ENCODE measurements at places on chromosomes 5 and 9.

DNA sequence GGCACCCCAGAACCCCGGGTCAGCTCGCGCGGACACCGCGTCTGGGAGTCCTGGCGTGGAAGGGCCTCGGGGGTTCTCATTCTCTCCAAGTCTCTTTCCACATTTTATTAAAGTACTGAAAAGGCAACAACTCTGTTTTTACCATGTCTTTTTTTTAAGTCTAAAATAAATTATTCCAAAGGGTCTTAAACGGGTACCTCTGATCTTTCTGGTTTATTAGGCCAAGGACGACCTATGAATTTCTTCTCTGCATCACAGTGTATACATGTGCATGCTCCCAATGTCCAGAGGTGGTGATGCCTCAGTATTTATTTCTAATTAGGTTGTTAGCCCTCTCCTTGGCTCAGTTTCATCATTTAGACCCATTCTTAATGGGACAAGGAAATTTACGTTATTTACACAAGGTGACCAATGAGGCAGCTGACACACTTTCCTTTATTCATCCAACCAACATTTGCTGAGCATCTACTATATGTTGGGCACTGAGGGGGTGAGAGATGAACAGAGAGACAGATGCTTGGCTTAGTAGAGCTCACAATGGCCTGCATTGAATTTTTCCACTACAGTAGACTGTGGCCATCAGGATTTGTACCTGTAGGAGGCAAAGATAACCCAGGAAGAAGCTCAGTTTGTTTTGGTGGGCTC, 7.6 kb upstream of the OTP start:
- no peak for DNase-seq

GRCh38 chr9:124365036-124365435, 50.2 kb downstream of the PSMB7 start:
- DNase-seq, result no peak

- DNase-seq, result no peak
These were observed 56.7 kb upstream of the FAM120AOS start for GRCh38 chr9:93510041-93510440.

DNA sequence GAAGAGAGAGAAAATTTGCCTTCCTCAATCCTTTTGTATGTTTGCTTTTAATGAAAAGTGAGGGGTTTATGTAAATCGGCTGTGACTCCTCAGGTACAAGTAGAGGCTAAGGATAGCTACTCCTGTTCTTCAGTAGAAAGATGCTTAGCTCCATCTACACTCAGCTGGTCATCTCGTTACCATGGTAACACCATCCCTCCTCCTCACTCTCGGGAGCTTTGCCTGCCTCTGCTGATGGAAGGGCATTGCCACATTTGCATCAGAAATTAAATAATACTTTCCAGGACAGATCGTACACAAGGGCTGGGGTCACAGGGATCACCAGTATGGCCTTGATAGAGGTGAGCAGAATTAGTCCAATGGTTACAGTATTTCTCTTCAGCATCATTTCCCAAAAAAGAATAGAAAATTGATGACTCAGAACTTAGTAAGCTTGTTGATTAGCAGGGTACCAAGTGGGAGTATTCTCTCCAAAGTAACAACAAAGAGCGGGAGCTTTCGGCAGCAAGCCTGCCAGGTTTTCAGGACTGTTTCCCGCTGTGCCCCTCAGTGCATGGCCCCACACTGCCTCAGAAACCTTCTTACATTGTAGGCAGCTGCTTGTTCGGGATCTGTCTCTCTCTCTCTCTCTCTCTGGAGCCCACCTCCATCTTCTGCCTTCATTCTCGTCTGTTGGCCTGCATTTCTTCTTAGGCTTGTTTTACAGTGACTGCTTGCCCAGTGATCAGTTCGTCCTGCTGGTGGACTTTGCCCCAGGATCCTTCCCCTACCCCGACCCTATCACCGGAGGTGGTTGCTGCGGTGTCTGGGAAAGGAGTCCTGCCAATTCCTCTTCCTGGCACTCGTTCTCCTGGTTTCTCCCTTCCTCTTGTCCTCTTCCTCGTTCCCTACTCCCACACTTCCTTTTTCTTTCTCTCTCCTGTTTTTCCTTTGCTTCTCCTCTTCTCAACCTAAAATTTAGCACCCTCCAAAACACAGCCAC, 51.9 kb upstream of the SNAPC3 start:
- no peak for DNase-seq

DNA sequence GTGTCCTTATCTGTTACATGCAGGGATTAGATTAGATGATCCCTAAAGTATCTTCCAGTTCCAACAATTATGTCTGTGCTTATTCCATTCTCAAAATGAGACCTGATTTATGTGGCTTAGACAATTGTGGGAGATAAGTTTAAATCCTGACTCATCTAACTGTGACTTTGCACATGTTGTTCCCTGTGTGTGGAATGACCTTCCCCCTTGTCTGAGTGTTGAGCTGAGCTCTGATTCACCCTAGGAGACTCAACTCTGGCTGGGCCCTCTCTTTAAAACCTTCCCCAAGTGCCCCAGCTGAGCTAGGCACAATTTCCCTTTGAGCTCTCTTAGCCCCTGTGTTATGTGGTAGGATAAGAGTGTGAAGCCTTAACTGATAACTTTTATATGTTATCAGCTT, 118.9 kb upstream of the ELL2 start:
- DNase-seq, result no peak

DNA sequence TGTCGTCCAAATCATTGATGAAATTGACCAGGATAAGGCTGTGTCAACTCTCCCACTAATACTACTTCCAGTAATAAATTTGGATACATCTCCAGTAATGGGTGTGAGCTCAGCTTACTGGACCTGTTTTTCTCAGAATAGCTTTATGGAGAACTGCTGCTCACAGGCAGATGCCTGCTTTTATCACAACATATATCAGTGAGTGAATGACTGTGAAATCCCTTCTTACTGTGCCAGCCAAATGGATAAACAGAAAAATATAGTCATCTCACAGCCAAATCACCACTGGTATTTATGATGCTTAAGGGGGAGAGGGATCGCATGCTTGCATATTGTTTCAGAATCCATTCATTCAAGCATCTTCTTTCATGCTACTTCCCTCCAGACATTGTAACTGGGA, 148.4 kb upstream of the PAPPA start:
- DNase-seq, result no peak

GRCh38 chr5:112668016-112668415, 69.7 kb upstream of the APC start:
- DNase-seq, result no peak

DNA sequence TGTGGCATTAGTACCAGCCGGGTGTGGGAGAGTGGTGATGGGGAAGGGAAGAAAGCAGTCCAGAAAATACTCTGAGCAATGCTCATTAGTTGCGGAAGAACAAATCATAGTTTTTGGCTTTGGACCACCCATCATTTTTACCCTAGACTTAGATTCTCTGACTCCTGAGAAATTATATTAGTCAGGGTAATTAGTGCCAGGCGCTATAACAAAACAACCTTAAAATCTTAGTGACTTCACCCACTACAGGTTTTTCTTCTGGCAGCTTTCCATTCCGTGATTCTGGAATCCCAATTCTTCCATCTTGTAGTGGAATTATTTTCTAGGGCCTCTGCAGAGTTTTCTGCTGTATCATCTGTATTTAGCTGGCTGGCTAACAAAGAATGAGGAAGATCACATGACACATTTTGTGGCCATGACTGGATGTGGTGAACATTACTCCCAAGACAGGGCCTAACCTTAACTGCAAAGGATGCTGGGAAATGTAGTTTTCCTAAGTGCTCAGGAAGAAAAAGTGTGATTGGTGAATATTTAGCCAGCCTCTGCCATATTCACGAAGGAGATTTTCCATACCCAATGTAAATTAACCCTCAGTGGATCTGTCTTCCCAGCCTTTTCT, 373.0 kb upstream of the MEF2C start:
- no peak for DNase-seq

GRCh38 chr5:153118018-153118417, 372.5 kb upstream of the GRIA1 start:
- DNase-seq, result no peak

GRCh38 chr9:34991607-34992375, 2.2 kb downstream of the DNAJB5 start:
- no peak for DNase-seq

GRCh38 chr5:178441486-178442270, 148.5 kb downstream of the COL23A1 start:
- peak; percentile 62 for DNase-seq

GRCh38 chr9:135716045-135716444, 14.1 kb downstream of the KCNT1 start:
- no peak for DNase-seq

DNA sequence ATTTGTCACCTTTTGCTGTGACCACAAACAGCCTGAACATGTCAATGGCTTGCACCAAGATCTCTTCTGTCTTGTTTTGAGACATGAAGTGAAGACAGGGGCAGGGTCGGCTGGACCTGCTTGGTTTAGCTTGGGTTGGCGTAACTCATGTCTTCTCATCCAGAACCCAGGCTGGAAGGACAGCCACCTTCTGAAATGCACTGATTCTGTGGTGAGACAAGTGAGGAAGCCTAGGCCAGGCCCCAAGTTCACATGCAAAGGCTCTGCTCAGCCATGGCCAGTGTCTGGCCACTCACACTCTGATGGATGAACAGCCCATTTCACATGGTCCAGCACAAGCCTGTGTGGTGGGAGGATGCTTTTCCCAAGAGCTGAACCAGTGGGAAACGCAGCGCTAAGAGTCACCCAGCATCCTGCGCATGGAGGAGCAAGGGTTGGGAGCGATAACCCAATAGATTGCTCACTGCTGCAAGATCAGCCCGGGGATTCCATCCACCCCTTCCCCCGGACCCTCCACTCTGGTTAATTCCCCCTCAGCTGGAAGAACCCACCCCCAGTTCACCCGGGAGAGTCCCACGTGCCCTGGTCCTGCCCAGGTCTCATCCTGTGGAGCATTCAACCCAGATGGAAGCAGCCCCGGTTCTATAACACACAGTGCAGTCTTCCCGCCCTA, 16.2 kb upstream of the MED10 start:
- DNase-seq, result peak; percentile 52

DNA sequence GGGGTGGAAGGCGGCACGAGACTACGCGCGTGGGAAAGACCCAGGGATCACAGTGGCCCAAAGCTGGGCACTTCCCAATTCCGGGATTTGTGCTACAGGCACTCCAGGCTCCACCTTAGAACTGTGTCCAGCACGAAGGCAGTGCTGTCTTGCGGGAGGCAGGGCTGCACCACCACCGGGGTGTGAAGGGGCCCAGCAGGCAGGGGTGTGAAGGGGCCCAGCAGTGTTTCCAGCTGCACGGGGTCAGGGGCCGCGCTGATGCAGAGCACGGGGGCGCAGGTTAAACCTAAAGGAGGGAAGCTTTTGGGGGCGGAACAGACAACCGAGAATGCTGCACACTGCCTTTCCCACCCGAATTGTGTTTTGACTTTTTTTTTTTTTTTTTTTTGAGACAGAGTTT, 1.1 kb upstream of the PDCD6 start:
- no peak for DNase-seq

GRCh38 chr9:19967216-19967887, 178.5 kb upstream of the SLC24A2 start:
- no peak for DNase-seq

- no peak for DNase-seq
These were observed 36.5 kb upstream of the TENT4A start for GRCh38 chr5:6676702-6677101.

DNA sequence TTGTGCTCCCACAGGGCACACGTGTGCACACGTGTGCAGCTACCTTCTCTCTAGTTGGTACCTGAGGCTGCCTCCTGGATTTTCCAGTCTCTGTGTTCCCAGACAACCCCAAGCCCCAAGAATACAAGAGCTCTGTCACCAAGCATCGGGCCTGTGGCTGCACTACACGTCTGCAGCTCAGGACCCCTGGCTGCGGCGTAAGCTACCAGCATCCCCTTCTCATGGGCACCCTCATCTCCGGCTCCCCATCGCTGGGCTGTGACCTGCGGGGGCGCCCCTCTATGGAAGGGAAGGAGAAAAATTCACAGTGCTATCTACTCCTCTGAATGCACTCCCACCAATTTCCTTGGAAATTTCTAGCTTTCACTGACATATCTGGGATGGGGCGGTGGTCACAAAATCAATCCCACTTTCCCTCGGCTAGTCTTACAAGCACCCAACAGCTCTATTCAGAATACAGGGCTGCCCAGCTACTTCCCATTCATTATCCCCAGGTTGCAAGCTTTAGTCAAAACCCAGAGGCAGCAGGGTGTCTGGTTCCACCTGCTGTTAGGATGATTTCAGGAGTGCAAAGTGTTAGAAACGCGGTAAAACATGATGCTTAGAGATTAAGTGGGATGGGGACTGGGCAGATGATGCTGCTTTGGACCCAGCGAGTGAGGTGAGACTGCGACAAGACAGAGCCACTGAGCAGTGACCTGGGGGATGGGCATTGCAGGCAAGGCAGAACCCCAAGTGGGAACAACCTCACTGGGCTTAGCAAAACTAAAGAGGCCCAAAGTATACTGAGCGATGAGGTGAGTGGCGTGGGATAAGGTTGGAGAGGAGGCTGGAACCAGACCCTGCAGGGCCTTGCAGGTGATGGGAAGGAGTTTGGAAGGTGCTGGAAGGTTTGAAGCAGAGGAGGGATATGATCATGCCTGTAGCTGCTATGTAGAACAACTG, 121.7 kb downstream of the KCNIP1 start:
- no peak for DNase-seq

GRCh38 chr9:27787891-27788290, 214.6 kb upstream of the C9orf72 start:
- DNase-seq, result no peak

DNA sequence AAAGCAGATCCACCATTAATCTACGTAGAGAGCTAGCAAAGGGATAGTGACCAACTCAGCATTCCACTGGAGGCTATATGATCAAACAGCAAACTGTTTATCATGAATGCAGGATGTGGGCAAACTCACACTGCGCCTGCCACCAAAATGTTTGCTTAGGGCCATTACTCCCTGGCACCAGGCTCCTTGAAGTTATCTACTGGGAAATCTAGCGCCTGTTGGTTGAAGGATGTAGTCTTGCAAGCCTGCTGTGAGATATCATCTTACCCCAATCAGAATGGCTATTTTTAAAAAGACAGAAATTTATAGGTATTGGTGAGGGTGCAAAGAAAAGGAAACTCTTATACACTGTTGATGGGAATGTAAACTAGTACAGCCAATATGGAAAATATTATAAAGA, 332.5 kb upstream of the RPS23 start:
- DNase-seq, result no peak

- peak; percentile 79 for DNase-seq
These were observed 48.7 kb upstream of the C5orf58 start for GRCh38 chr5:170183816-170184687.

DNA sequence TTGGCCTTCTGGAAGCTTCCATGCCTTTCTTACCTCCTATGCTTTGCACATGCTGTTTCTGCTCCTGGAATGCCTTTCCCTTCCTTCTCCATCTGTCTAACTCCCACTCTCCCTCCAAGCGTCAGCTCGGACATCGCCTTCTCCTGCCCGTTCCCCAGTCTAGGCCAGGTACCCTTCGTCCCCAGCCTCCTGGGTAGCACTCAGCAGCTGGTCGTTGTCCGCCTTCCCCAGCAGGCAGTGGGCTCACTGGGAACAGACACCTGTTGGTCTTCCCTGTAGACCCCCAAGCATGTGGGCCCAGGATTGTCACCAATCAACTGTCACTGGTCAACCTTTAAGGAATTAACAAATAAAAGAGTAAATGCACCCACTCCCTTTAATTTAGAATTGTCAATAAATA, 202.2 kb downstream of the RGS3 start:
- DNase-seq, result no peak

GRCh38 chr5:90378752-90379151, 30.8 kb downstream of the CETN3 start:
- no peak for DNase-seq
